HFF-Myc (cell line): ENCODE measurements at places on chromosomes 3 and 15.

DNA sequence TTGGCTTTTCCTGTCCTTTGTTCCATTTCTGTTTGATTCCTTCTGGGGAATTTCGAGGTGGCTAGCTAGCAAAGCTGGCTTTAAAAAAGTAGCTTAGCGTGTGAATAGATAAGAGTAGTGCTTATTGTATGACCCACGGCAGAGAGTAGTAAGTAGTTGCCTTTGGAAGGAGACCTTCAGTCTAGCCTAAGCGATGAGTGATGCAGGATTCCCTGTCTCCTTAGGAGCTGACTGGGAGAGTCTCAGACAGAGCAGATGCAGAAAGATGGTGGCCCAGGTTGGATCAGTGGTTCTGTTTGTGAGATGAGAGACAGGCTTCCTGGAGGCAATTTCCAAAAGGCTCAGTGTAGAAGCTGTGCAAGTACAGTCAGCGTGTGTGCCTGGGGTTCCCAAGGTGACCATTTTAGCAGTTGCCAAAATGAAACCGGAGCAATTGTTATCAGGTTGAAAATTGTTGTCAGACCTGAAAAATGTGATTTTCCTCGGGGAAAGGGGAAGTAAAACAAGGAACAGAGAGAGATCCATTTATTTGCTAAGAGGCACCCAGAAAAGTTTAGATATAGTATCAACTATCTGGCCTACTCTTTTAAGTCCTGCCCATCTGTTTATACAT, 681 bp upstream of the IL5RA start:
- no peak for DNase-seq

DNA sequence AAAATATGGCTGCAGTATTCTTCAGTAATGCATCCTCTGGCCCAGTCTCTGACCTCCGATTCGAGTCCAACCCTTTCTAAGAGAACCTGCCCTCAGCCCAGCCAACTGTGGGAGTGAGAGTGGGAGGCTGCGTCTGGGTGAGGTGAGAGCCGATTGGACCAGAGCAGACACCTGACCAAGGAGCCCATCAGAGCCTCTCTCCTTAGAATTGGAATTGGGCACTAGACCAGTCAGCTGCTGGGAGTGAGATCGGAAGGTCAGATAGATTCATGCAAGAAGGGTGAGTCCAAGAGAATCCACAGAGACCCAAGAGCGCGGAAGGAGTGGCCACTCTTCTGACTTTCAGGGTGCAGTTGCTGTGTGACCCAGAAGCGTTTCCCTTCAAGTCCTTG, 10.2 kb downstream of the RASL12 start:
- DNase-seq: no peak

DNA sequence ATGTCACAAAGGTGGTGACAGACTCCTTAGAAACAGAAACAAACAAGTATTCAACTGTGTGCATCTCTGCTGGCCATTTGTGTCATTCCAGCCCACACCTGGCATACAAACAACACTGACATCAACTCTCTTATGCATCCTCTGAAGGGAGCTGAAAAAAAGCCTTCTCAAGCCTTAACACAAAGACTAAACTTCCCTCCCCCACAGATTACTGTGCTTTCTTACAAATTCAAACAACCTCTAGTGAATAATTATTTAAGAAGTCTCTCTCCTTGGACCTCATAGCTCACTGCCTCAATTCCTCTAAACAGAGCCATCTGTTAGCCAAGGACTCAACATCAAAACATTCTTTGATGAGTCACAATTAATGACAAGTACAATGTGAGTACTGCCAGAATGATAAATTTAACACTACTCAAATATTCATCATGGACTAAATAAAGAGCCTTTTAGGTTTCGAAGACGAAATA, 132.1 kb downstream of the WDR76 start:
- no peak for DNase-seq

DNA sequence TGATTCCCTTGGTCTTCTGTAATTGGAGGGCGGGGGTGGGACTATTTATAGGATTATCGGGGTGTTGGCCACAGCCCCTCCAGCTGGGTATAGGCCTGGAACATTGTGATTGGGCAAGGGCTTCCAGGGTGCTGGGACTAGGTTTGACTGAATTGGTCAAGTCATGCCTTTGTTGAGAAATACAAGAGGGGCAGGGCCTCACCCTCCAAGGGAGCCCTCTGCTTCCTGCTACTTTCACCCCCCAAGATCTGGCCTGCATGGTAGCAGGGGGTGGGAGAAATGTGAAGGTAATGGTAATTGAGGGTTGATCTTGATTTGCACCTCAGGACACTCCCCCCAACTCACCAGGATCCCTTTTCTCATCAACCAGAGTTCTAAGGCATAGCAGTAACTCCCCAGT, 25.2 kb downstream of the TRIM71 start:
- no peak for DNase-seq

DNA sequence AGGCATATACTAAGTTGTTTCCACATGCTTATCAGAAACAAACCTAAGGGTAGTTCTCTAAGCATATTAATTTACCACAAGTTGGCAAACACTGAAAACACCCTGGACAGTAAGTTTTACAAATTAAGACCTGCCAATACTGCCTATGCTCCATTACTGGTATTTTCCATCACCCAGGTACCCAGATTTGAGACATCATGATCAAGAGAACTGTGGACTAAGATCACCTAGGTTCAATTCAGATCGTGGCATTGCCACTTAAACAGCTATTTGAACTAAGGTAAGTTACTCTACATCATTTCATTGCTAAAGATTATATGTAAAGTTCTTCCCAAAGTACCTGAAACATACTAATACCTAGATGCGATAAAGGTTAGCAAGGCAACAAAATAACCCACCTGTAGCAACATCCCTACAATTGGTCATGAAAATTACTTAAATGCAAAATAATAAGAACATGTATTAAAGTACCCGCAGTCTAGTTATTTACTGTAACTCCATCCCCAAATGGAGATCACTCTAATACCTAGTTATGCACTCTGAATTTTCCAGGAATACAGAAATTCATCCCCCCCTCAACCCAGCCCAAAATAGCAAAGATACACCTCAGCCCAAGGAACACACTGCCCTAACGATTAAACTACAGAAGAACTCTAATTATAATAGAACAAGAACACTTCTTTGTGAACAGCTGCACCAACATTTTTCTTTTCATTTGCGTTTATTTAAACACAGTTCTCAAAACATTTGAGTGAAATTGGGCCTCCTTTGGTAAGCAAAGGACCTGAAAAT, 21.6 kb downstream of the TRA2B start:
- DNase-seq: no peak

DNA sequence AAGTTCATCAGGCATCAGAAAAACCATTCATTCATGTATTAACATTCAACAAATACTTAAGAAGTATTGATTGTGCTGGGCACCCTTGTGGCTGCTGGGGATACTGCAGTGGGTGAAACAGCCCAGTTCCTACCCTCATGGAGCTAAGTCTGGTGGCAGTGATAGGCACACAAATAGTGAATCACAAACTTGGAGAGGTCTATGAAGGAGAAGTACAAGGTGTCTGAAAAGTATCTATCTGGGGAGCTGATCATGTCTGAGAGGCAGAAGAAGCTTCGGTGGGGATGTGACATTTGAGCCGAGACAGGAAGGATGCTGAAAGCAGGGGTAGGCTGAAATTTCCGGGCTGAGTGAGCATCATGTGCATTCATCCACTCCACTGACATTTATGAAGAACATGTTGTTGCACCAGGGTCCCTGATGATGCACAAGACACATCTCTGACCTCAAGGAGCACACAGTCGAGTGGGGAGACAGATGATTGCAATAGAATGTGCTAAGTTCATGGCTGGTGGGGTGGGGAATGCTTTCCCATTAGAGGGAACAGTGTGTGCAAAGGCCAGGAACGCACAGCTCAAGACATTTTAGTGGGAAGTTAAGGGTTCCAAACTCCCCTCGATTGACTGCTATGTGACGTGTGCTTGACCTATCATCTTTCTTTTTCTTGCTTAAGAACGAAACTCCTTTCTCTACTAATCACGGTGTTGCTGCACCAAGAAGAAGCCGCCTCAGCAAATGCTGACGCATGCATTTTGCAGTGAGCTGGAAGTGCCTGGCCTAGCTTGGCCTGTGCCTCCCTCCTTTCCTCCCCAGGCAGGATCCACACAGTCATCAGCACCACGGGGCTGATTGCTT, 309.1 kb upstream of the ICE2 start:
- no peak for DNase-seq

GRCh38 chr15:80712956-80713355, 17.8 kb downstream of the ABHD17C start:
- DNase-seq: no peak

GRCh38 chr3:172018364-172018763, 21.0 kb upstream of the FNDC3B start:
- no peak for DNase-seq

DNA sequence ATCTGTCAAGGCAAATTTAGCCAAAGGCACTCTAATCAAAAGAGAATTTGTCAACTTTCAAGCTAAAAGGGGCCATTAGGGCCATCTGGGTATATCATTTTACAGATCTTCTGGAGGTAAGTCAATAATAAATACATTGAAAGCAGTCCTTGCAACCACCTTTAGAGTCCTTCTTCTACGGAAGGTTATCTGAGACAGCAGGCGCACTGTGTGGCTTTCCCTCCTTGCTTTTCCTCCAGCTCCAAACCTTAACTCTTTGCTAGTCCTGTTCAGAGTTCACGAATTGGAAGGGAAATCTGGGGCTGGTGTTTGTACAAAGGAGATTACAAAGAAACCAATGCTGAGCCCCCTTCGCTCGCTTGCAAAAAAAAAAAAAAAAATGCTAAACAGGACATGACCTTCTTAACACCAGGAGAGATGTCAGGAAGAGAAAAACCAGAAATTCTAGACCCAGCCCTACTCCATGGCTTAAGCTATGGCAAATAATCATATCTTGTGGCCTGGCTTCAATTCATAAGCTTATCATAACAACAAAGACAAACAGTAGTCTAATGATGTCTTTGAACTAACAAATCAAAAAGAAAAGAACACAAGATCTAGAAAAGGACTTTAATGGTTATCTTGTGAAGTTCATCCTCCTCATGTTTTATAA, 215.7 kb downstream of the STT3B start:
- no peak for DNase-seq

DNA sequence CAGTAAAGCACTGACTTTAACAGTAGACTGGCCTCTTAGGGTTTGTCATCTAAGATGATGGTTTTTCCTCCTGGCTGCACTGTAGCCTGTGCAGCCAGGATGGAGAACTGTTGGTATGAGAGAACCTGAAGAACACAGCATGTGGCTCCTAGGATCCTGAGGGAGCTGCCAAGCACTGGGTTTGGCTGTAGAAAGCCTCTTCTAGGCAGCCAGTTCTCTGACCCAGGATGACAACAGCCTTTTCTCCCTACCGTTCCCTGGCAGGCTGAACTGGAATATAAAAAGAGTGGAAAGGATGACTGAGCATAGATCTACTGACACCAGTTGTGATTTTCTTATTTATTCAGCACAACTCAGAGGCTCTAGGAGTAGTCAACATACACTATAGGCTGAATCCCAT, 34.3 kb upstream of the MANF start:
- DNase-seq: no peak

GRCh38 chr3:149449799-149450198, 24.7 kb upstream of the TM4SF4 start:
- DNase-seq: no peak

GRCh38 chr15:25886498-25887140, 23.5 kb upstream of the ATP10A start:
- no peak for DNase-seq

DNA sequence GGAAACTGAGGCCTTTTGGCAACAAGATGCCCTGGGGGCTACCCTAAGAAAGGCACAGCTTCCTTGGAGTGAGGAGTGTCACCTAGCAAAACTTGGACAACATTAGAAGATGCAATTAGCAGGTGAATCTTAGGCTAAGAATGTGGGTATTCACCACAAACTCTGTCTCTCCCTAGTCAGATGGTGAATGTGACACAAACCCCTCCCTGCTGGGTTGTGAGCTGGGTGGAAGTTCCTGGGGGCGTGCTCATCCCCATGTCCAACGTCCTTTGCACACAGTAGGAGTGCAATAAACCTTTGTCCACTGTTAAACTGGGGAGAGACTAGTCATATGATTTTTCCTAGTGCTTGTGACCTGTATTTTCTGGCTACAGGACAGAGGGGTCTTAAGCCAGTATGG, 67.1 kb upstream of the SH3GL3 start:
- no peak for DNase-seq

GRCh38 chr3:187401856-187402255, 33.7 kb downstream of the RTP4 start:
- DNase-seq: no peak

- peak; percentile 40 for DNase-seq
Observed at GRCh38 chr15:51162865-51163762, 68.4 kb upstream of the TNFAIP8L3 start.

GRCh38 chr3:129289201-129289921, 10.7 kb downstream of the HMCES start:
- peak; percentile 26 for DNase-seq

DNA sequence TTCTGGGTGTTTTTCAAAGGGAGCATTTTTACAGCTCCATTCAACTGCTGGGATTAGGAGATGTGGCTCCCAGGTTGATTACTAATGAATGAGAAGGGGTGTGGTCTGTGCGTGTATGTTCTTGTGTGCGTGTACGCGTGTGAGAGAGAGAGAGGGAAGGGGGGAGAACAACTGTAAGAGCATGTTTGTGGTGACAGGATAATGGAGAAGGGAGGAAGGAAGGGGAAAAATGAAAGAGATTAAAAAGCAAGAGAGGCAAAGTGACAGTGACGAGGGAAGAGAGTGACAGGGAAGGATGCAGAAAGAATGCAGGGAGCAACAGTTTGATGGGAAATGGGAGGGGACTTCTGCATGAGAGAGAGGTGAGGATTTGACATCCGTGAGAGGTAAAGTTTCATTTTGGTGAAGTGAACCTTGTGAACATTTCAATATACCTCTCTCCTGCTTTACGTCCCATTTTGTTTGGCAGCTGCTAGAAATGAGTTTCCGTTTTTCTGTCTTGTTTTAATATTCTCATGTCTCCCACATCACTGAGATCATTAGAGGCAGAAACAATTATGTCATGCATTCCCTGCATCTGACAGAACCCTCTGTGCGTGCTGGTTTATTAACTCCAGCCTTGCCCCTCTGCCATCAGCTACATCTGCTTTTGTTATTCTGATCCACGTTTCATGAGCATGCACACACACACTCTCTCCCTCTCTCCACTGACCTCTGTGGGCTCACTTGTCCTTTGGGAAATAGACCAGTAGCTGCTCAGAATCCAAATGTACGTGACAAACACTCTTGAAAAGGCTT, 161.6 kb downstream of the GAP43 start:
- peak; percentile 95 for DNase-seq

DNA sequence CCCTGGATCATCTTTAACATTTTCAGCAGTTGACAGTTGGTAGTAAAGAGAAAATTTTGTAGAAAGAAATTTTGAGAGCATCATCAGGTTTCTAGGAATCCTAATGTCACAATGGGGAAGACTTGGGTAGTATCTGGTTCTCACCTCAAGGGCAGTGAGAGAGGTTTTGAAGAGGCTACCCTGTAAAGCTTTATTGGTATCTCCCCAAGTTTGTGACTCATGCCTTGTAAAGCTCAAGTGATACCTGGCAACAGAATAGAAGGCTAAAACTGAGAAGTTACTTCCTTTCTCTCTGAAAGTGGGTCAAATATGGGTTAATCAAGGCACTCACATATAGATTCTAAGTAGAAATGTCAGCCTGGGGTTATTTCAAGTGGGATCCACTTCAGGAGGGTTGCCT, 196.4 kb downstream of the SUCNR1 start:
- no peak for DNase-seq

- peak; percentile 33 for DNase-seq
Observed at GRCh38 chr3:160027541-160028195, 39.0 kb downstream of the IL12A start.

- peak; percentile 91 for DNase-seq
Observed at GRCh38 chr15:70856884-70857561, 3.1 kb upstream of the LARP6 start.

- no peak for DNase-seq
Observed at GRCh38 chr3:111197485-111197884, 125.9 kb downstream of the NECTIN3 start.
